ENCODE measurements at places on chromosomes 2 and 18.
A peak's percentile ranks its signal among the peaks of the same experiment; 100 is the strongest.

DNA sequence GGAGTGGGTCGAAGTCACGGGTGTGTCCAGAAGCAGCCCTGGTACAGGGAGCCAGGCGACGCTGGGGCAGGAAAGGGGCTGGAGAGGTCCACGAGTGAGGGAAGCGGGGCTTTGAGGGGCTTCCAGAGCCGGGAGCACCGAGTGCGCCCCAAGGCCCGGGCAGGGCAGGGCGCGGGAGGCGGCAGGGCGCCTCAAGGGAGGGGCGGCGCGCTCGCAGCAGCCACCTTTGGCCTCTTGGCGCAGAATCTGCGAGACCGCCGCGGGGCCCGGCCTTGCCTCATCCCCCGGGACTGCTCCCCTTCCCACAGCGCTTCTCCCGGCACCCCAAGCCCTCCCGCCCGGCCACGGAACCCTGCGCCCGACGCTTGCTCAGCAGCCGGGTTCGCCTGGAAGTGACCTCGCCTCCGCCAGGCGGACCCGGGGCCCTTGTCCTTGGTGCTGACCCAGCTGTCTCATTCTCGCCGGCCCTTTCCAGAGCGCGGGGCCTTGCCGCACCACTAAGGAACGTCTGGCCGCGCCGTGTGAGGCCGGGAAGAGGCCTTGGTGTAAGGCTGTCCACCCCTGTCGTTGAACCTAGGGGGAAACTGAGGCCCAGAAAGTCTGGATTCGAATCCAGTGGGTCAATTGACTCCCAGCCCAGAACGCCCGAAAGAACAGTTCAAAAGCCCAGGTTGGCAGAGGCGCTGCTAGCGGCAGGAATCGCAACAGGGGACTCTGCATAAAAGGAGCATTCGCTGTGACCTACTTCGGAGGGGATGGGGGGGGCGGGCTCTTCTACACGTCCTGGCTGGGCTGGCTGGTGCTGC, 584 bp upstream of the DNER start:
- no peak for DNase-seq

DNA sequence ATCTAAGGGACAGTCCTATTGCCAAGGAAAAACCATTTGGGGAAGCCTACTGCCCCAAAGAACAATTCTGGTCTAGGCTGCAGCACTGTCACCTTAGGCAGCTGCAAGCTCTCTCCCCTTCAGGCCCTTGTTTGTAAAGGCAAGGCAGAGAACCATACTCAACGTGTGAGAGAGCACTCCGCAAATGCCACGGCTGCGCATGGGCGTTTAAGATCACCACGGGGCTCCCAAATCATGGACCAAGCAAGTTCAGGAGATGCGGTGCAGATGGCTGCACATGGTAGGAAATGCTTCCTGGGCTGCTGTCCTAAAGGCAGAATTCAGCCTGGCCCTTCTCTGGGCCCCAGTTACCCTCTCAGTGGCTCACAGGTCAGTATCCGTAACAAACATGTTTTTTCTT, 15.5 kb downstream of the ERFE start:
- no peak for DNase-seq

DNA sequence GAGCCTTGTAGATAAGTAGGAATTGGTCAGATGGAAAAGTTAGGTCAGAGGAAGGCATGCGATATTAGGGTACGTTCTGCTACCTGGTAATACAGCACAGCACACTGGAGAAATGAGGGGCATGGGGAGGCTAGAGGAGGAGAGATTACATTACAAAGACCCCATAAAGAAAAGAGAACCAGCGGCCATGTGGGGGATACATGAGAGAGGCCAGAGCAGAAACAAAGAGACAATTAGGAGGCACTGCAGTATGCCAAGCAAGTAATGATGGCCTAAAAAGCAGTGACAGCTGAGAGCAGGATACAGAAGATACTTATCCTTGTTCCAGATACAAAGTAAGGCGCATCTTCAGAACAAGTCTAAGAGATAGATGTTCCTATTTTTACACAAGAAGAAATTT, 40.0 kb downstream of the TXNL1 start:
- no peak for DNase-seq

- no peak for DNase-seq
Measured at GRCh38 chr2:165436559-165436958, 32.9 kb upstream of the CSRNP3 start.

- DNase-seq = peak; percentile 8
Measured at GRCh38 chr18:12656938-12657683, 796 bp downstream of the SPIRE1 start.

DNA sequence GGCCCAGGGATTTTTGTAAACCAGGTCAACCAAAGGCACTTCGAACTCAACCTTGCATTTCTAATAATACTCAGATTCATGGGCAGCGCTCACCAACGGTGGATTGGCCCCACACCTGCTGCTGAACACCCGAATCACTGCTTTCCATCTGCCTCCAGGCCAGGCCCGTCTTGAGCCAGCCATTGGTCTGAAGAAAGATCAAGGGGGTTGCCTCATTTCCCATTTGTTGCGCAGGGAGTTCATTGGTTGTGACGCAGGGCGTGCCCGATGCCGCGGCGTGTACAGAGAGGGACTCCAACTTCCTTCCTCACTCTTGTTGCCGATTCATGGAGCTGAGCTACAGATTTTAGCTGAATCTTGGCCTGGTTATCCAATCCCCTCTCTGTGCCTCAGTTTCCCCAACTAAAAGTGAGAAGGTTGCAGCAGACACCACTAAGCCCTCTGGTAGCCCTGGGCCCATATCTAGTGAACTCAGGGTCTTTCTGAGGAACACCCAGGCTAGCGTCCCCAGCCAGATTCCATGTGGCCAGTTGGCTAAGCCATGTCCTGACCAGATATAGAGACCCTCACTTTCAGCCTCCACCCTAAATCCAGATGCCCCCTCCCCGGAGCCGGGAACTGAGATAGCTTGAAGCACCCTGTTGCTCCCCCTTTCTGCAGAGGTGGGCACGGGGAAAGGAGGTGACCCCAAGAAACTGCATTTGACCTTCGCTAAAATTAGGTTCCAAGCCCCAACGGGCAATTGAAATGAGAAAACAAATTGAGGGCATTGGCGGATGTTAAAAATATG, 60.9 kb upstream of the HPCAL1 start:
- DNase-seq = no peak

DNA sequence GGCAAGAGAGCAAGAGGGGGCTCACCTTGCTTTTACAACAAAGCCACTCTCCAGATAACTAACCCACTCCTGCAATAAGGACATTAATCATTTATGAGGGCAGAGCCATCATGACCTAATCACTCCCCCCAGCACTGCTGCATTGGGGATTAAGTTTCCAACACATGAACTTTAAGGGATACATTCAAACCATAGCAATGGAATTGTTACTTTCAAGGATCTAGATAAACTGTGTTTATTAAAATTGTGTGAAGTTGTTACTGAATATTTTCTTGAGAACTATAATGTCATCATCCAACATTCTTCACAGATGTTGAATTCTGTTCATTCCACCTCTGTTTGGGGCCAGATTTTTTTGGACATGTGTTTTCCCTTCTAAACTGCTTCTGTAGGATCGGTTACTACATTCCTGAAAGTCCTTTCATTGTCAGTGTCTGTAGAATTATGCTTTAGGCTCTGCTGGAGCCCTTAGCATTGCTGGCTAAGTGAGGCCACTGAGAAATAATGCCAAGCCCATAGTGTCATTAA, 50.4 kb downstream of the SPATS2L start:
- DNase-seq = no peak

- DNase-seq = no peak
Measured at GRCh38 chr18:35334821-35335220, 9.4 kb downstream of the ZNF24 start.

DNA sequence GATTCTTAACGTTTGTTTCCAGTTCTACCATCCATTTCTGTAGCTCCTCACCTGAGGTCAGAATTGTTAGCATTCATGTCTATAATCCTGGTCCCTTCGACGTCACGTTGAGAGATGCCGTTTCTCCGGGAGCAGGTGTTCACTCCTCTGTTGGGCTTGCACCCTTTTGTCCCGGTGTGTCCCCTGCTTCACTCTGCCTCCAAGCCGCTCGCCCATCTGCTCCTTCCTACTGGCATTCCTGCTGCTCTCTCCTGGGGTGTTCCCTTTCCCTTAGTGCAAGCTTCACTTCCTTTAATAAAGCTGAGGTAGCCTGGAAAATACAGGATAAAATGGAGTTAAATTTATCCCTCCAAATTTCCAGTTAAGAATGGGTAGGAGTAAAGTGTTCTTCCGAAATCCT, 61.9 kb upstream of the CABYR start:
- DNase-seq = no peak

Measured in naive thymus-derived CD4-positive, alpha-beta T cell (primary cell).